ENCODE measurements at places on chromosomes 3 and 15.

DNA sequence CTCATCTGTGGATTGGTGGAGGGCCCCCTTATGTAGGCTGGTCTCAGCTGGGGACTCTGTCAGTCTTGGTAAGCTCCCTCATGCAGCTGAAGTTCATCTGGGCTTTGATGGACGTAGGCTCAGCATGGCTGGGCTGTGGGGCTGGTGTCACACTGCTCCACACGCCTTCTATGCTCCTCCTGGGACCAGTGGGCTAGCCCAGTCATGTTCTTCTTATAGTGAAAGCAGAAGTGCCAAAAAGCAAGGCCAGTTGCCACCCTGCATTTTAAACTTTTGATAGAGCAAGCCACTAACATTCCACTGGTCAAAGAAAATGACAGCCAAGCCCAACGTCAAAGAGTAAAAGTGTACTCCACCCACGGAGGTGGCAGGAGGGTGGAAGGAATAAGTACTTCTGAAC lies 165.5 kb downstream of the MEX3B start:
- DNase-seq: no peak

DNA sequence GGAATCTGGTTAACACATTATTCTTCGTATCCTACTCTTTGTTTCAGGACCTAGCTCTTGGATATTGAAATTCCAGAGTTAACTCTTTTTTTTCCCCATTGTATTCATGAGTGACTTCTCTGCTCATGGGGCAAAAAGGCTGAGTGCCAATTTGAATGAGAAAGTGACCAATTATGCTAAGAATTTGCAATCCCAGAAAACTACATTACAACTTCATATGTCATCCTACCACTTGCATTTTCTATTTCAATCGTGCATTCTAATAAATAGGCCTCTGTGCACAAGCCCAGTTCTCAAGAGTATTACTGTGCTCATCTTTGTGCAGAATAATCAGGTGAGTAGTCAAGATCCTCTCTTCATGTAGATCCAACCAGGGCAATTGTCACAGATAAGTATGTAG lies 537.8 kb downstream of the OTOL1 start:
- no peak for DNase-seq

GRCh38 chr15:69661446-69661845 lies 208.8 kb downstream of the RPLP1 start:
- no peak for DNase-seq

GRCh38 chr3:111566844-111567243 lies 24.8 kb downstream of the CD96 start:
- no peak for DNase-seq

- no peak for DNase-seq
These were observed 249.3 kb downstream of the XXYLT1 start for GRCh38 chr3:195021692-195022091.

DNA sequence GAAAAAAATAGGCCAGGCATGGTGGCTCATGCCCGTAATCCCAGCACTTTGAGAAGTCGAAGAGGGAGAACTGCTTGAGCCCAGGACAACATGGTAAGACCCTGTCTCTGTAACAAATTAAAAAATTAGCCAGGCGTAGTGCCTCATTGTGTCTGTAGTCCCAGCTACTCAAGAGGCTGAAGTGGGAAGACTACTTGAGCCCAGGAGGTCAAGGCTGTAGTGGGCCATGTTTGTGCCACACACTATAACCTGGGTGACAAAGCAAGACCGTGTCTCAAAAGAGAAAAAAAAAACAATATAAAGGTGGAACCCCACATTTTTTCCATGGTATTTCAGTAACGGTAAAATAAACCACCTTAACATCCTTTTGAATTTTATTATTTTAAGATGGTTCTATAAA lies 69.9 kb downstream of the DENND4A start:
- no peak for DNase-seq

DNA sequence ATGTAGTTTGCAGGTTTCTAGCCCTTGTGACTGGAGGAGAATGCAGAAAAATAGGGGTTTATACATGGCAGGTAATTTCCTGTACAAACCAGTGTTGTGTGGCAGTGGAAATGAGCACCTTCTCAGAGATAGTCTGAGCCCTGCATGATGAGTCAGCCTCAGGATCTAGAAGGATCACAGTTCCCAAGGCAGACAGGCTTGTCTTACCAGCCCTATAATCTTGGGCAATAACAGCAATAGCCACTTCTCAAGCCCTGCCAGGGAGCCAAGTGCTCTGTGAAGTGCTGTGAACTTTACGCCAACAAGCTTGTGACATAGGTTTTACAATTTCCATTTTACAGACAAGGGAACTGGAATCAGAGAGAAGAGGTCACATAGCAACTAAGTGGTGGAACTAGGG lies 89.4 kb downstream of the CD47 start:
- no peak for DNase-seq

DNA sequence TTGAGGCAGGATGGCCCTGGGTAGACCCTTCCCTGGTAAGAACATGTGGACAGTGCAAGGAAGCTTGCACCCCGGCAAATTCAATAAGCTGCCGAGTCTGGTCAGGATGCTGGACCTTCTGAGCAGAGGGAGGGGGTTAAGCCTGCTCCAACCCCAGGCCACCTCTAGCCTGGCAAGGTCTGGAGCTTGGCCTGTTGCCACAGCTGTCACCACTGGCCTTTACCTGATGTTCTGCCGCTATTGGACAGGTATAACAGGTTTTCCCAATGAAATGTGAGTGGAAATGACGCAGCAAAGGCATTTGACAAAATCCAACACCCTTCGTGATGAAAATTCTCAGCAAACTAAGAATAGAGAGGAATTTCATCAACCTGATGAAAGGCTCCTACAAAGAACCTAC lies 699 bp upstream of the MESP1 start:
- DNase-seq: no peak

DNA sequence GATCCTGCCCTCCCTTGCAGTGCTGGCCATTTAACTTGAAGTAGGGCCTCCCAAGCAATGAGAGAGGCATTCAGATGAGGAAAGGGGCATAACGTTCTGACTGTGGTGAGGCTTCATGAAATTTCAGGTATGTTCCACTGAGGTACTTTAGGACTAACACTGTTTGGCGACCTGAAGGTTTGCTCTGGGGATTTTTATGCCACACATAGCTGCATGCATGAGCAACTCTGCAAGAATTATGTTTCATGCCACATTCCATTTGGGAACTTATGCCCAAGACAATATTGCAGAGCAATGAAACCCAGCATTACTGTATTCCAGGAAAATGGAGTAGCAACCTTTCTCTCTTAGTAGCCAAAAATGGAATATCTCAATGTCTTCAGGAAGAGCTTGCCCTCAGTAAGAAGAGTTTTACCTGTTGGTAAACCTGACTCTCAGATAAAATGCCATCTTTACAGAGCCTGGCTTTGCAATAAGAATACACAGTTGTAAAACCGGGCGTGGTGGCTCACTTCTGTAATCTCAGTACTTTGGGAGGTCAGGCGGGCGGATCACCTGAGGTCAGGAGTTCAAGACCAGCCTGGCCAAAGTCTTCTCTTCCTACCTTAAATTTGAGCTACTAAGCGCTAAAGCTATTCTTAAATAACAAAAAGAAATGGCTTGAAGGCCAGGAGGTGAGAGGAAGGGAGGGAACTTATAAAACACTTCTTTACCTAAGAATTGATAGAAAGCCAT lies 16.7 kb upstream of the TBL1XR1 start:
- DNase-seq: no peak

All from NCI-H1105 (cell line).